ENCODE measurements at places on chromosomes 16 and 17. TPM values are rescaled to one million over a fixed set of nuclear protein-coding genes. Genes with fewer than 3 reads are reported as not detected.

MT1F gene
- total RNA-seq: 21.4 TPM

SHISA9 gene
- 0.13 TPM for total RNA-seq

CCDC200 gene
- 0.12 TPM for total RNA-seq

MYH13 gene
- not detected for total RNA-seq

ATP2C2 gene
- 0.31 TPM for total RNA-seq

PEMT gene
- 61.4 TPM for total RNA-seq

DPEP3 gene
- not detected for total RNA-seq

GJC1 gene
- 27.2 TPM for total RNA-seq

MT1B gene
- total RNA-seq: 0.53 TPM

OSGIN1 gene
- total RNA-seq: 16.1 TPM

KRT40 gene
- not detected for total RNA-seq

SCNN1B gene
- total RNA-seq: 0.68 TPM

CRYBA1 gene
- not detected for total RNA-seq

NFAT5 gene
- total RNA-seq: 3.2 TPM

All from A549 treated with Hydrocortisone at 1 μM for 4 hours (cell line).